Chondrocyte (in vitro differentiated cells): ENCODE measurements at places on chromosomes 7 and 10.
A peak's percentile ranks its signal among the peaks of the same experiment; 100 is the strongest.

DNA sequence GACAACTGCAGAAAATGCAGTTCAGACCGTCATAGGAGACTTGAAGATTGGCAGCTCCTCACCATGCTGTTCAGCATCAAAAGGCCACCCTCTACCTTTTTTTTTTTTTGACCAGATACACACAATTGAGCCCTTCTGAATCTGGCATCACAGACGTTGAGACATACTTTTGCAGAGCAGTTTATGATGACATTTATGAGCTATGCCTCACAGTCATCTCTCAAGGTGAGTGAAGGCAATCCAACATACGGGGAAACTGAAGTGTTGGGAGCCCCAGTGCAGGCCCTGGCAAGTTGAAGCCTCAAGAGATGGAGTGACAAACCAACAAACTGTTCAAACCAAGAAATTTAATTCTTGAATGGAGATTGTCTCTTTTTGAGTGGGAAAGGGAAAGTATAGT is 83.6 kb upstream of the DLX6 start:
- H3K36me3 ChIP-seq = no peaks in the 10 kb centered on the region
- no peaks in the 10 kb centered on the region for H3K4me1 ChIP-seq
- no peak overlapping the region for H3K4me3 ChIP-seq
- no peak overlapping the region for H3K27ac ChIP-seq
- H3K27me3 ChIP-seq = peaks cover 18% of the 10 kb centered on the region

DNA sequence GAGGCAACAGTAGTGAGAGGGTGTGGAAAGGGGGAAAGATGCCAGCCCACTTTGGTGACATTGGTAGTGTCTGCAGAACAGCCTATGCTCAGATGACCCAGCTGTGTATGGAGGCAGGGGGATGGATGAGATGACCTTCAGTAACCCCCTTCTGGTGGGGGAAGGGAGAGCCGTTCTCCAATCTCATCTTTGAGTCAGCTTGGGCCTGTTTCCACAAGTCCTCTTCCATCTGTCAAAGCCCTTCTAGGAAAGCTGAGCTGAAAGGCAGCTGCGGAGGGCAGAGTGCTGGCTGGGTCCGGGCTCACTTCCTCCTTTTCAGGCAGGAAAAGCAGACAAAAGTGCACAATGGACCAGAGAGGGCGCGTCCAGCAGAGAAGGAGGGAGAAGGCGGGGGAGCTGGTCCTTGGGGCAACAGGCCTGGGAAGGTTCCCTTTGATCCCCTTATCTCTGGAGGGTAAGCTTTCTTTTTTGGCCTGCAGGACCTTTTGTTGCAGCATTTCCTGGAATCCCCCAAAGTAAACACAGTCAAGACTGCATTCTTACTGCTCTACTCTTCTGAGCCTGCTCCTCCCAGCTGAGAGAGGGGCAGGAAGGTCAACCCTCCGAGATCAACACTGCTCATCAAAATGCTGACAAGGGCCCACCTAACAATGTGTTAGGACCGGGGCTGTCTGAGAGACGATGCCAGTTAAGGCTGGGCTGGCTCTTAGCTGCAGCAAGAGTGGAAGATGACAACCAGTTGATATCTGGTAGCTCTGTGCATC is 1.2 kb upstream of the LRMDA start:
- no peak for DNase-seq
- H3K27ac ChIP-seq = no peak overlapping the region
- peaks cover 34% of the 10 kb centered on the region for H3K27me3 ChIP-seq
- H3K4me3 ChIP-seq = no peak overlapping the region

GRCh38 chr7:77281780-77282478 is 82.3 kb upstream of the FGL2 start:
- H3K4me1 ChIP-seq = peaks cover 7% of the 10 kb centered on the region
- H3K27me3 ChIP-seq = no peaks in the 10 kb centered on the region
- no peak overlapping the region for H3K4me3 ChIP-seq

DNA sequence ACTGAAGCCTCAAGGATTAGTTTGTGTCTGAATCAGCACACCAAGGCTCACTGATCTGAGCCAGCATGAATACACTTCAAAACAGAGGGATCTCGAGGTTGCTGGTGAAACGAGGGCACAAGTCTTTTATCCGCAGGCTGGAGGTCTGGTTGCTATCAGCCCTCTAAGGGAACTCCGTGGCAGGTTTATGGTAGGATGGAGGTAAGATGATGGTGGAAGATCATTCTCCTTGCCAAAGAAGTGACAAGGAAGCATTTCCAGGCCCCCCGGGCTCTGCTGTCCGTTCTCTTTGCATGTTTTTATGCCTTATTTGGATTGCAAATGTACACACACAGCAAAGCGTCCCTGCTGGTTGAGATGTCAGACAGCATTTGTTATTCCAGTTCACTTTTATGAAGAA is 268.3 kb downstream of the ARHGAP12 start:
- H3K27ac ChIP-seq = no peak overlapping the region
- H3K4me3 ChIP-seq = no peak overlapping the region
- no peaks in the 10 kb centered on the region for H3K4me1 ChIP-seq
- DNase-seq = no peak
- H3K36me3 ChIP-seq = no peaks in the 10 kb centered on the region

DNA sequence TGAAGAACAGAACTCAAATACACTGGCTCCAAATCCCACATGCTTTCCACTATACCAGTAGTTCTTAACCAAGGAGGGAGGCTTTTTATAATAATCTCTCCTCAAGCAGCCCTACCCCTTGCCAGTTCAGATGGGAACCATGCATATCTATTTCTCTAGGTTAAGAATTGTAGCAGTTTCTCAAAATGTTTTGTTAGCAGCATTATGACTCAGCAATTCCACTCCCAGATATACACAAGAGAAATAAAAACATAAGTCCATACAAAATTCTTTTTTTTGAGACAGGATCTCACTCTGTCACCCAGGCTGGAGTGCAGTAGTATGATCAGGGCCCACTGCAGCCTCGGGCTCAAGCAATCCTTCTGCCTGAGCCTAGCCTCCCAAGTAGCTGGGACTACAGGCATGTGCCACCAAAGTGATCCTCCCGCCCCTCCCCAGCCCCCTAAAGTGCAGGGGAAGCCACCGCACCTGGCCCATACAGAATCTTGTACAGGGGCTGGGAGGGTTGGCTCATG is 18.1 kb downstream of the YWHAG start:
- H3K4me1 ChIP-seq = peaks cover 74% of the 10 kb centered on the region
- H3K4me3 ChIP-seq = no peak overlapping the region
- peaks cover 18% of the 10 kb centered on the region for H3K36me3 ChIP-seq
- DNase-seq = no peak
- no peaks in the 10 kb centered on the region for H3K27me3 ChIP-seq
- H3K27ac ChIP-seq = peak overlapping the region; percentile 75

DNA sequence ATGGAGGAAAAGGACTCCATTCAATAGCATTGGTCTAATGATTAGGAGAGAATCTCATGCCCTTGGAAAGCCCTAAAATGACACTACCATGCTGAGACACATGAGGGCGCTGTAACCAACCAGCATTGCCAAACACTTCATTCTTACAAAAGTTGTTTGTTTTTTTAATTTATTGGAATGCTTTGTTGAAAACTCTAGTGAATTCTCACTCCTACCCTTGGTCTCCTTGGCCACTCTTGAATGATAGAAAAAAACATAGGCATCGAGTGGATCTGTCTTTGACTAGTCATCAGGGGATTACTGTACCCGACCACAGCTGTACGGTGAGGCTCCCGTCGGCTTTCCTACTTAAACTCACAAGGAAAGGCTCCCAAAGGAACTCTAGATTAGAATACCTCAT is 29.3 kb upstream of the ADD3 start:
- peak overlapping the region; percentile 41 for H3K27ac ChIP-seq
- H3K36me3 ChIP-seq = no peaks in the 10 kb centered on the region
- no peaks in the 10 kb centered on the region for H3K27me3 ChIP-seq
- no peak overlapping the region for H3K4me3 ChIP-seq
- peaks cover 66% of the 10 kb centered on the region for H3K4me1 ChIP-seq

- H3K36me3 ChIP-seq = peaks cover 2% of the 10 kb centered on the region
- H3K4me1 ChIP-seq = peaks cover 14% of the 10 kb centered on the region
- H3K27me3 ChIP-seq = no peaks in the 10 kb centered on the region
- H3K27ac ChIP-seq = peak overlapping the region; percentile 62
These were observed 27.3 kb downstream of the PPIF start for GRCh38 chr10:79374312-79375191.

- no peak for DNase-seq
- H3K4me3 ChIP-seq = no peak overlapping the region
- H3K36me3 ChIP-seq = no peaks in the 10 kb centered on the region
- H3K27me3 ChIP-seq = peaks cover 3% of the 10 kb centered on the region
These were observed 193.7 kb downstream of the RELN start for GRCh38 chr7:103795787-103796186.

DNA sequence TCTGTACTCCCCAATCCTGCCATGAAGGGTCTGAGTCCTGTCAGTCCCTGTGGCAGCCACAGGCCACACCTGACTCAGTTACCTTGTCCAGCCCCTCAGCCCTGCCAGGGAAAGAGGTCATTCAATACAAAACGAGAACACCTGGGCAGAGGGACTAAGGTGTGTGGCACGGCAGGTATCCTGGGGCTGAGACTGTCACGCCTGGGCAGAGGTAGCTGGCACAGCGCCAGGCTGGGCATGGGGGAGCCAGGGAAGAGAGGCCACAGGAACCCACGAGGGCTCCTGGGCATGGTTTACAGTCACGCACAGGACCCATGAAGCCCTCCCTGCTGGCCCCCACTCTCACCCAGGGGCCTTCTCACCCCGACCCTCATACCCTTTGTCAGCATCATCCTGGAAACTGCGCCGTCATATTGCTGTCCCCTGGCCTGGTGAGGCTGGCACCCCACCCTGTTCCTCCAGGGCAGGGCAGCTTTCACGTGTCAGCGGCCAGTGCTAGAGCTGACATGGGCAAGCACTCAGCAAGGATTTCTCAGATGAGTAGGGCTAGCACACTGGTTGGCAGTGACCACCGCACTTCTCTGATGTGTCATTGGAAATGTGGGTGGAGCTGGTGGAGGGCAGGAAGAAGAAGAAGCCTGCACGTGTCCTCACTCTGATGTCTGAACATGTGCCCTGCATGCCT is 42.7 kb downstream of the LRRC18 start:
- no peaks in the 10 kb centered on the region for H3K36me3 ChIP-seq
- no peaks in the 10 kb centered on the region for H3K27me3 ChIP-seq
- no peak for DNase-seq
- H3K4me3 ChIP-seq = no peak overlapping the region
- no peaks in the 10 kb centered on the region for H3K4me1 ChIP-seq

DNA sequence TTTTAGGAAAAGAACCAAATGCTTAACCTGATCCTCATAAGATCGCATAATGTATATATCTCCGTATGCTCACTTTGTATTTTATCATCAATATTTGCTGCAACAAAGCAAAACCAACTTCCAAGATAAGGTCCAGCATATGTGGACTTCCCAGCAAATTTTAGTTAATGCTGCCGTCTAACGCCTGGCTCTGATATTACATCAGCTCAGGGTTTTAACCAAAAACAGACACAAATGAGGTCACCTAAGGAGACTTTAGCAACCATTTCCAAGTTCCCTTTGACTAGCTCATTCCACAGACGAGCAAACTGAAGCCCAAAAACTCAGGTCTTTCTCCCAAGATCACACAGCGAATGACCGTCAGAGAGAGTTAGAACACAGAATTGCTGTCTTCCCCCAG is 59.4 kb upstream of the UCN3 start:
- no peak for DNase-seq
- H3K36me3 ChIP-seq = no peaks in the 10 kb centered on the region
- H3K27ac ChIP-seq = no peak overlapping the region
- no peak overlapping the region for H3K4me3 ChIP-seq
- H3K4me1 ChIP-seq = no peaks in the 10 kb centered on the region

DNA sequence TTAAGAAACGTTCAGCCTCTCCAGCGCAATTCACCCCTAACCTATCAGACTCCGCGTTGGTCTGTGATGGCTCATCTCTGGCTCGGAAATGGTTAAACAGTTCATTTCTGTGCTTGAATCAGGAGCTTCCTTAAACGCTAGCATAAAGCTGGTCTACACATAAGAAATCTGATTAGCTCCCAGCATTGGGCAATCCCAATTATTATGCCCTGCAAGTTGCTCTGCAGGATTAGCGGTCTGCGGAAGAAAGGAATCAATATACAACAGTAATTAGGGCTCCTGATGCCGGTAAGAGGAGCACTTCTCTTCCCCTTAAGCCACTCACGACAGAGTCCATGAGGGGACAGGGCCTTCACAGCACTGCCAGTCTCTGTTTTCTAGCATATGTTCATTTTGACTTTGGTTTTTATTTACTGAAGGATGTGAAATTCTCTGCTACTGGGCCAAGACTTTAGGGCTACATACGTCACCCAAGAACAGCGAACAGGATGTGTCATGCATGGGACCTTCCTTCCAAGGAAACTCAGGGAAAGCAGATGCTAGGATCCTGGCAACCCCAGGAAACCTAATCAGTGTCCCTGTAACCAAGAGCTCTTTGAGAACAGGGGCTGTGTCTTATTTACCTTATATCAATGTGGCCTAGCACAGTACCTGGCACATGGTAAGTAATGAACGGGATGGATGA is 324.4 kb downstream of the KCNMA1 start:
- DNase-seq = no peak
- no peak overlapping the region for H3K27ac ChIP-seq
- H3K4me1 ChIP-seq = peaks cover 33% of the 10 kb centered on the region
- no peak overlapping the region for H3K4me3 ChIP-seq

DNA sequence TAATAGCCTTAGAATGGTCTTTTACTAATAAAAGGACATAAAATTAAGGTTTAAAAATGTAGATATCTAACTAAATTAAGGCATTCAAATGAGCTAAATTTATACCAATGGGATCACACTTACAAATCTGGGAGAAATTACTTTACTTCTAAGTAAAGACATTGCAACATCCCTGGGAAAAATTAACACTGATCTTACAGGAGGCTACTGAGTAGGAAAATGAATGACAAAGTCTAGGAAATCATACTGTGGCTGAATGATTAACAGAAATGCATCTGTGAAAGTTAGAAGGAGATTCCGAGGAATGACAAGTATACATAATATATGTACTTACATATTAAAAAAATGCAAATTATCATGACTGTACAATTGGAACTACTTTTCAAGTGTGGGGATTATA is 38.3 kb downstream of the CACNA2D1 start:
- H3K36me3 ChIP-seq = peaks cover 5% of the 10 kb centered on the region
- H3K27ac ChIP-seq = no peak overlapping the region
- no peaks in the 10 kb centered on the region for H3K4me1 ChIP-seq
- no peak overlapping the region for H3K4me3 ChIP-seq
- no peaks in the 10 kb centered on the region for H3K27me3 ChIP-seq
- DNase-seq = no peak

DNA sequence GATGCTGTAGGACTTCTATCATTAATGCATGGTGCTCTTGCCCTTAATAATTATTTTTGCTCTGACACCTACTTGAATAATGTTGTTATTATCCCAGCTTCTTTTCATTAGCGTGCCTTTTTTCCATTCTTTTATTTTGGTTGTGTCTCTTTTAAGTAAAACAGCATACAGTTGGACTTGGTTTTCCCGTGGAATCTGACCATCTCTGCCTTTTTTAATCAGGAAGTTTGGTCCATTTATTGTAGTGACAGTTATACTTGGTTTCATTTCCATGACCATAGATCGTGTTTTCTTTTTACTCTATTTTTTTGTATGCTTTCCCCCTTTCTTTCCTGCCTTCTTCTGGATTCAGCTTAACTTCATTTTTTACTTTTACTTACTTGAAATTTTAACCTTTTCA is 4.6 kb downstream of the PAPOLB start:
- H3K27ac ChIP-seq = no peak overlapping the region
- H3K36me3 ChIP-seq = peaks cover 1% of the 10 kb centered on the region
- H3K27me3 ChIP-seq = peaks cover 5% of the 10 kb centered on the region
- no peak for DNase-seq
- no peaks in the 10 kb centered on the region for H3K4me1 ChIP-seq
